HT1080 (cell line): ENCODE measurements at places on chromosomes 7 and 10.

- no peak for DNase-seq
Measured at GRCh38 chr10:115801992-115802391, 471.0 kb downstream of the GFRA1 start.

DNA sequence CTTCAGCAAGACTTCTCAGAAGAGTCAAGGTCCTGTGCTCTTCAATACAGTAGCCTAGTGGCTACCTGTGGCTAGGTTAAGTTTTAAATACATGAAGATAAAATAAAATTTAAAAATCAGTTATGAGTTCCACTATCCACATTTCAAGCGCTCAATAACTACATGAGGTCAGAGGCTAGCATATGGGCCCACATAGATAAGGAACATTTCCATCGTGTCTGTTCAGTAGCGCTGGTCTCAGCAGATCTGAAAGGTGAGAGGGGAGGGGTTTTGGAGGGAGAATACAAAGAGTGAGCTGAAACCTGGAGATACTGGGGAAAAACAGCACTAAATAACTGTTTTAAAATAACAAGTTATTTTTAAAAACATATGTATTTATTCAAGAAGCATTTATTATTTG, 219.0 kb downstream of the TRIL start:
- DNase-seq = no peak

- DNase-seq = no peak
Measured at GRCh38 chr10:112746329-112746728, 203.7 kb upstream of the TCF7L2 start.

DNA sequence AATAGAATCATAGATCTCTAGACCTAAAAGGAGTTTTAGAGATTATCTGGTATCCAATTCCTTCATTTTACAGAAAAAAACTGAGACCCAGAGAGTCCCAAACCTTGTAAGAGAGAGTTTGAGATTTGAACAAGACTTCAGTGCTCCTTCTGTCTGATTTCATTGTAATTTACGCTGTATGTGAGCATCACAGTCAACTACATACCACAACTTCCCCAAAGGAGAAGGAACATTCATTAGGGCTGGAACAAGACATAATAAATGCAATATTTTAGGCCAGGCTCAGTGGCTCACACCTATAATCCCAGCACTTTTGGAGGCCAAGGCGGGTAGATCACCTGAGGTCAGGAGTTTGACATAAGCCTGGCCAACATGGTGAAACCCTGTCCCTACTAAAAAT, 17.3 kb upstream of the PRKAR2B start:
- no peak for DNase-seq

GRCh38 chr10:1241973-1242935, 186.1 kb downstream of the WDR37 start:
- no peak for DNase-seq

- DNase-seq = no peak
Measured at GRCh38 chr10:113000442-113000841, 50.4 kb downstream of the TCF7L2 start.

DNA sequence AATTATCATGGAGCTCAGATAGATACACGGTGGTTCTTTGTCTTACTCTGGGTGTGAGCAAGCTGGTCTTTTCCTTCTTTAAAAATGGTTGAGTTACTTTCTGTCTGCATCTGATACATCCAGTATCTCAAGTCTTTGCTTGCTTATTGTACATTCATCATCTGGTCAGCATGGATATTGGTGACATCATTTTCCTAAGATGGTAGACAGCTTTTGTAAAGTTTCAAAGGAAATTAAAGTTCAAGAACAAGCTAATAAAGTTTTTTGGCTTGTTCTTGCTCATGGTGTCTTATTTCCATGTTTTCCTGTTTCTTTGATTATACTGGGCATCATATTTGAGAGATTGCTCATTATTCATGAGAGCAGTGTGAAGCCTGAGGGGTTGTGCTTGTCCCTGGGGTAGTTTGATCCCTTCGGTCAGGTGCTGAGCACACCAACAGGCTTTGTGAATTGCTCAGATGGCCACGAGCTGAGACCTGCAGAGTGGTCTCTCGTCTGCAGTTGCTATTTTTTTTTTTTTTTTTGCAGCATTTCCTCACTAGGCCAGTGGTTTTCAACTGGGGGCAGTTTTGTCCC, 38.5 kb downstream of the MGMT start:
- no peak for DNase-seq

- no peak for DNase-seq
Measured at GRCh38 chr10:71746344-71747037, 26.8 kb downstream of the VSIR start.

DNA sequence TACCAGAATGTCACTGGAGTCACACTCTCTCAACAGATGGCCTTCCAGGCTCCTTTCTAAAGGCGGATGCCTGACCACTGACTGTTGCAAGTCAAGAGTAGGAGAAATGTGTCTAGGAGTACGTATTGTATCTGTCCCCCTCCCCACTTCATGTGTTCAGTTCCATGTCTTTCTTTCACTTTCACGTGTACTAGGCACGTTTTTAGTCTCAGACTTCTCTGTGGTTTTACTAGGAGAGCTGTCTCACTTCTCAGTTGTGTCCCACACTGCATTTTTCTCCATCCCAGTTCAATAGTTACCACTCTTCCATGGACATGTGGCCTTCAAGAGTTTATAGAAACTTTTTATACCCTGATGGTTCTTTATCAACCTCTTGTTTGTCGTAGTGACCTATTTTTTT, 893.0 kb downstream of the NRG3 start:
- no peak for DNase-seq

DNA sequence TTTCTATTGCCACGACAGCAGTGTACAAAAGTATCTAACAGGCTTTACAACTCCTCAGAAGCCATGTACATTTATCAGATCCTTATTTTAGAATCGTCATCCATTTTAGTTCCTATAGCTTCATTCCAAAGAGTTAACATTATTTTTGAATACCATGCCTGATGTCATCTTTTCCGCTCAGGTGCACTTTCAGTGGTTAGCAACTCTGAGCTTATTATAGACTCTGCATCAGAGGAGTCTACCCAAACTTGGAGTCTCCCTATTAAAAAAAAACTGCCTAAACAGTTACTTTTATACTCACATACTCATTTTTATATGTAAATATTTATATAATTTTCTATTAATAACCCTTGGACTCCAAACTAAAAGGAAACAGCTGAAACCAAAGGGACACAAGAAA, 31.6 kb upstream of the PRSS37 start:
- DNase-seq = no peak

GRCh38 chr7:34107276-34107675, 201.9 kb downstream of the BMPER start:
- peak; percentile 38 for DNase-seq

GRCh38 chr7:130127821-130128317, 57.5 kb downstream of the KLHDC10 start:
- DNase-seq = no peak

DNA sequence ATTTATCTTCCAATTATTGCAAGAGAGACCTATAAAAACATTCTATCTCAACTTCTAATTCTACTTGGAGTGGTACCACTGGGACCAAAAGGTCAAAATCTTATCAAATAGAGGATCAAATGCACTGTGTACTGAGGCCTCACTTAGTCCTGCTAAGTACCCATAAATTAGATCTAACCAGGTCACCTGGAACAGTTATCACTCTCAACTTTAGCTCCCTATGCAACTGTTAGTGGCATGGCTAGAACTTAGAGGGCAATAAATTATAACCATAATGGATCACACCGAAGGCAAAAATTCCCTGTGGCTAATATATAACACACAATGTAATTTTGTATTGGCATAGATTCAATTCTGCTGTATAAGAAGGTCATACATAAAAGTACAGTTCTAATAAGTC, 428.9 kb downstream of the PCDH15 start:
- no peak for DNase-seq

DNA sequence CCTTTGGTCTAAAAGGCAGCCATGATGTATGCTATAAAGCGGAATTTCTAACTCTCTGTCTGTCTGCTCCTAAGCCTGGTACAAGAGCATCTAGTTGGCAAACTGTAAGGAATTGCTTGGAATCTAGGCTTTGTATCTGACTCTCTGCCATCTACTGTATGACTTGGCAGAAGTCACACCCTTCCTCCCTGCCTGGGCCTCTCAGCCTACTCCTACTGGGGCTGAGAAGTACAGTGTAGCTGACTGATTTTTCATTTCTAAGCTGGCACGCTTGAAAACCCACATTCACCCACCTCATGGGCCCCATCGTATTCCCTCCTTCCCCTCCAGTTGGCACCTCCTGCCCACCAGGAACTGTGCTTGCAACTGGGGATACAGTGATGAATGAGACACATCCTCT, 435.2 kb downstream of the PLXNA4 start:
- peak; percentile 13 for DNase-seq

DNA sequence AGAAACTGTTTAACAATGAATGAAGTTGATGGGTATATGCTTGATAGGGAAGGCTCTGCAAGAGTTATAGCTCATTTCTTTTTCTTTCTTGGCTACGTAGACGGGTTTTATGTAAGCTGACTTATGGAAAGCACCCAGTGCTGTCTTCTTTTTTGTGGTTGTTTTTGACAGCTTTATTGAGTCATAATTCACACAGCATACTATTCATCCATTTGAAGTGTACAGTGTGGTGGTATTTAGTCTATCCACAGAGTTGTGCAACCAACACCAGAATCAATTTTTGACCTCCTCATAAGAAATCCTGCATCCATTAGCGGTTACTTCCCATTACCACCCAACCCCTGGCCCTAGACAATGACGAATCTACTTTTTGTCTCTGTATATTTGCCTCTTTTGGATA, 240.6 kb upstream of the KIAA1217 start:
- DNase-seq = peak; percentile 13

DNA sequence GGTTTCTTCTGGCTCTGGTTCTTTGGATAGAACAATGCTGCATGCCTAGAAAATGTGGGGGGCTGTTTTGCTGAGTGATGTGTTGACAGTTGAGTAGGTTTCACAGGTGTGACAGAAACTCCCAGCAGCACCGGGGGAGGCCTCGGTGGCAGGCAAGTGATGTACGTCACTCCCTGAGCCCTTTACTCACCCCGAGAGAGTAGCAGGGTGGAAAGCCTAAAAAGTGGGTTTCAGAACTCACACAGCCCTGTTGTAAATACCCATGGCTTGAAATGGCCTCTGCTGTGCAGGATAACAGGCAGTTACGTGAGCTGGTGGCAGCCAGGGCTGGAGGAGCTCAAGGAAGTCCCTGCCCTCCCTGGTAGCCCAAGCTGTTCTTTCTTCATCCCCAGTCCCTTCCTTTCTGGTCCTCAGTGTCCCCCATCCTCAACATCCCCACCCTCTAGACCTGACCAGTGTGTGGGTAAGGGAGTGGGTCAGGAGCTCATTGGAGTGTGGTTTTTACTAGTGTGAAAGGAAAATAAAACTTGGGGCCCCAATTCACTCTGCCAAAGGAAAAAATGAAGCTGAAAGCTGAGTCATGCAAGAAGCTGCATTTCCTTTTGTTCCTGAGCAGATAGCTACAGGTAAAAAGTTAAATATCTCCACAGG, 258.1 kb downstream of the STK31 start:
- DNase-seq = no peak

- DNase-seq = no peak
Measured at GRCh38 chr7:132503415-132503814, 72.9 kb downstream of the PLXNA4 start.

DNA sequence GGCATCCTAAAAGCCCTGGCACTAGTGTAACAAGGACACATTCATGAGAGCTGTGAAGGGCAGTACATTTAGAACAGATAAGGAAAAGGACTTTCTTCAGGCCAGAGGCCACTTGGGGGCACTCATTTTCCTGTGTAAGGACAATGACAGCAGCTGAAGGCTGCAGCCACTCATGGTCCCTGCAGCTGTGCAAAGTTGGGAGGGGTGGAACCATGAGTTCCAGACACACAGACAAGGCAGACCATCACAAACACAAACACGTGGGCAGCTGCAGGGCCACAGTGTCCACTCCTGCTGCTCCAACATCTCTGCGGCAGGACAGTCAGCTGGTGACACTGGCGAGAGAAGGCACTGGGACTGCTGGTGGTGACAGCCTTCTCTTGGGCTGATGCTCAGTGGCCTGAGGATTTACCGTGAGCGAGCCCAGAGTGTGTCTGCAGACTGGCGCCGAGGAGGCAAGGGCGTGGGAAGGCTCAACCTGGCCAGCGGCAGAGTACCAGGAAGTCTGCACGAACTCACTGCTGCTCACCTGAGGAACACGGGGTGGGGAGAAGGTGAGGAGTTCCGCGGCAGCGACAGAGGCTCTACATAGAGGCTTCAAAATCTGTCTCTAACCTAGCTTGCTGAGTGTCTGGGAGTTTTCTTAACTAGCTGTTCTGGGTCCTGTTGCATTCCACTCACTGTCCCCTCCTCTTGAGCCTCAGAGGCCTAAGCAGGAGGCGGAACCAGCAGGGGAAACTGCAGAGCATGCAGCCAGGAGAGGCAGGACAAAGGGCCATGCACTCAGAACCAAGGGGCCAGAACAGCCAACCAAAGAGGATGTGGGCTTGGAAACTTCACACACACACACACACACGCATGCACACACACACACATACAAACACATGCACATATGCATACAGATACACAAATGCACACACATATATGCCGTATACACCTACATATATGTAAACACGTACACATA, 76.5 kb upstream of the DDC start:
- no peak for DNase-seq

GRCh38 chr10:111354859-111355258, 278.0 kb downstream of the ADRA2A start:
- no peak for DNase-seq

DNA sequence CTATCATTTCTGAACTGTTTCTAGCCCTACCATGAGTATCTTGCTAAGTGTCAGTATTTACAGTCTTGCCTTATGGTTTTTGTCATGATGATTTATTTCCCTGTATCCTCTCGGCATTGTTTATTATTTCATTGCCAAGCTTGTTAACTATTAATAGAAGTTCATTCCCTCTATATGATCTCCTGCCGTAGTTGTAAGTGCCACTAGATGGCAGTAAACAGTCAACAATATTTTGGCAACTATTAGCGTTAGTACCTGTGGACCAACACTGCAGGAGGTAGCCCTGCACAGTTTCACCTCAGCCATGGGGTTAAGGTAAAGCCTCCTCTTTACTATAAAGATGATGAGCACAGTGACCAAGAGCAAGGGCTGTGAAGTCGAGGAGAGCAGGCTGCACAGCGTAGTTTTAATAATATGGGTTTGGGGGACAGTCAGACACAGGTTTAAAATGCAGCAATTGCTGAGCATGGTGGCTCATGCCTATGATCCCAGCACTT, 26.1 kb upstream of the CCNJ start:
- DNase-seq = peak; percentile 27

DNA sequence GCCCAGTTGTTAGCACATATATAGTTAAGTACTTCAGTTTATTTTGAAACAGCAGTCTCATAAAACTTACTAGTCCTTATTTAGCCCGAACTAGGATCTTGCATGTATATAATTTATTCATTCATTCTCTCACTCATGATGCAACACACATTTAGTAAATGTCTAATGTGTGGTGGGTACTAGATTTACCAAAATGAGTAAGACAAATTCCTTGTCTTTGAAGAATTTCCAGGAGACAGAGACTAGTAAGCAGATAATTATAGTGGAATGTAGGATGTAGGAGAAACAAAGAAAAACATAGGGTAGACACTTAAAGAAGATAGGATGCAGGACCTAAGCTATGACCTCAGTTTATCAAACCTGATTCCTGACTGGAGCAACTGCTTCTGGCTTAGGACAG, 120.2 kb upstream of the AMPH start:
- no peak for DNase-seq
